ENCODE measurements at places on chromosomes 3 and 15.

DNA sequence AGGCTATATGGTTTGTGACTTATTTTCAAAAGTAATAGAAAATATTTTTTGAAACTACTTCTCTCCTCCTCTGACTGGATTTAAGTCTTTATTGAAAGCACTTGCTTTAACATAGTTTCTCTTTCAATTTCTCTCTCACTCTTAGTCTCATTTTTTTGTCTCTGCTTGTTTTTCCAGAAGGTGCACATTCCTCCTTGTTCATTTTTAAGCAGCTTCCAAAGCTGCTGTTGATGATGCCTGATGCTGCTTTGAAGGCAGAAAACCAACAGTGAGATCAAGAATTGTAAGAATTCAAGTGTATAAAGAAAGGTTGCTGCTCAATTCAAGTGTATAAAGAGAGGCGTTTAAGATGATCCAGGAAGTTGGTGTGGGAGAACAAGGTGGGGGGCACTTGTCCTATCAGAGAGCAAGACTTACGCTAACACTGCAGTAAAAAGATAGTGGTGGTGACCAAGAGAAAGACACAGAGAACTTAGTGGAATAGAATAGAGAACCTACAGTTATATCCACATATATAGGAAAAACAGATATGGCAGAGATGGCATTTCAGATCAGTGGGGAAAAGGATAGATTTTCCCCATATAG is 12.1 kb downstream of the NR2C2 start:
- DNase-seq: no peak

- no peak for DNase-seq
These were observed 13.4 kb downstream of the PML start for GRCh38 chr15:74007820-74008371.

DNA sequence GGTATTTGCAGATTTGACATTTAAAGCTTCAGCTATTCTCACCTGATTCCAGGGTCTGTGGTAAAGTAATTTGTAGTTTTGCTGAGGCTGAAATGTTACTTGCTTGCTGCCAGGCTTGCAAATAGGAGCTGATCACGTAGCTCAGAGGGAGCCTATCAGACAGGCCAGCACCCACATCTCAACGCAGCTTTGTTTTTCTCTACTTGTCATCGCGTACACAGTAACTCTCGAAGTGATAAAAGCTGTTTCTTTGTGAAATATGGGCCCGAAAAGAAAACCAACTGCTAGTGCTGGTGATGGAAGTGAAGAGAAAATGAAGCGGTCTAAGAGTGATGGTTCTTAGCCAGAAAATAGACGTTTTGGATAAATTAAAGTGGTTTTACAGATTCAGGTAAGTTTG is 23.4 kb downstream of the RAB5A start:
- DNase-seq: no peak

DNA sequence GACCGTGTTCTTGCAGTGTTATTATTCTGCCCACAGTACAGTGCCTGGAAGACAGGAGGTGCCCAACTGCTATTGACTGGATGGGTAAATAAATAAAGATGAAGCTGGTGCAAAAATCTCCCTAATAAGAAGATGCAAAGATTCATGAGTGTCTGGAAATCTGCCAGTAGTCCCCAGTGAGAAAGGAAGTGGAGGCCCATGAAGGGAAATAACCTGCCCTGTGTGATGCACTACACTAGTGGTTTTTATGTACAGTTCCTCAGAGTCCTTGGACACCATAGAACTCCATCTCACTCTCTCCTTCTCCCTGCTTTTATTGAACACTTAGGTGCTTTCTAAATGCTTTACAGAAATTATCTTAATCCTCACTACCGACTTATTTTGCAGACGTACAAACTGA is 8.3 kb upstream of the SUCLG2 start:
- DNase-seq: no peak

- no peak for DNase-seq
These were observed 134.3 kb downstream of the GLDN start for GRCh38 chr15:51475736-51476135.

GRCh38 chr3:196889844-196890708 is 22.4 kb downstream of the SENP5 start:
- DNase-seq: no peak
